ENCODE measurements at places on chromosomes 2 and 18. TPM values are rescaled to one million over a fixed set of nuclear protein-coding genes. Genes with fewer than 3 reads are reported as not detected.

DNA sequence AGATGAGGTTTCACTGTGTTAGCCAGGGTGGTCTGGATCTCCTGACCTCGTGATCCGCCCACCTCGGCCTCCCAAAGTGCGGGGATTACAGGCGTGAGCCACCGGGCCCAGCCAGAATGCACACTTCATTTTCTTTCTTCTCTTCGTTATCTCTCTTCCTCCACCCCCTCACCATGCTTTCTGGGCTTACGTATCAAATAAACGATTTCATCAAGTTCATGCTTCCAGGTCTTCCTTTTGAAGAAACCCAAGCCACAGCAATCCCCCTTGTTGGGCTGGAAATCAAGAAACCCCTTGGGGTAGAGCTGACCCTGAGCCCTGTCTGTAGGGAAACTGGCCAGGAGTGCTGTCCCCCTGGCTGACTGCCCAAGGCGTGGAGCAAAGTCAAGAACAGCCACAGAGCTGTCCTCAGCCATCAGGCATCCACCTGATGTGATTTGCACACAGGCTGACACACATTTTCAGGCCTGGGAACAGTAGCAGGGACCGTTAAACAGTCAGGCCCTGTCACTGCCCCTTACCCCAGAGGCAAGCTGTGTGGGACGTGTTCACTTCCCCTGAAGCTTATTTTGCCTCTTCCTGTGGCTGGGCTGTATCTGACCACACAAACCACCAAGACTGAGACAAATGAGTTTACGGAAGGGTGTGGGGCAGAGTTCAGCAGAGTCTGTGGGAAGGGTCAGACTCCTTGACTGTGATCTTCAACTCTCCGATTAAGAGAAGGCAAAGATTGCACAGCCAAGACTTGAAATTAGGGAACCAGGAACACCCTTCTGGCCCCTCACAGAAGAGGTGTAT is 15.1 kb upstream of the NMUR1 start:
- DNase-seq, result no peak

The GAREM2 gene
- total RNA-seq, result 1.9 TPM

- DNase-seq, result no peak
These were observed 1169.6 kb upstream of the CRIM1 start for GRCh38 chr2:35185861-35186412.

DNA sequence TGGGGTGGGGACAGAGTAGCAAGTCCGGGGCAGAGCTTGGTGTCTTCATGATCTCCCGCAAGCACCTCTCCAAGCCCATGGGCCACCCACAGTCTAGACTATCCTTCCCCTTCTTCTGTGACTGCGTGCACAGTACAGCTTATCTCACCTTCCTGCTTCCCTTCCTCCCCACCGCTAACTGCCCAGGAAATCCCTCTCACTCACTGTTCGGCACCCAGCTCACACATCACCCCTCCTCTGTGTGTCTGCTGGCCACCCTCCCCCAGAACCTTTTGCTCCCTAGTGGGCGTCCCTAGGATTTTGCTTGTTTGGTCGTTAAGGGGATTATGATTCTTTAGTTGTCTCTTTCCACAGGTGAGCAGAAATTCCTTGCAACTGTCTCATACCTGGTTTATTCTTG is 31.5 kb upstream of the SMAD7 start:
- DNase-seq, result no peak

DNA sequence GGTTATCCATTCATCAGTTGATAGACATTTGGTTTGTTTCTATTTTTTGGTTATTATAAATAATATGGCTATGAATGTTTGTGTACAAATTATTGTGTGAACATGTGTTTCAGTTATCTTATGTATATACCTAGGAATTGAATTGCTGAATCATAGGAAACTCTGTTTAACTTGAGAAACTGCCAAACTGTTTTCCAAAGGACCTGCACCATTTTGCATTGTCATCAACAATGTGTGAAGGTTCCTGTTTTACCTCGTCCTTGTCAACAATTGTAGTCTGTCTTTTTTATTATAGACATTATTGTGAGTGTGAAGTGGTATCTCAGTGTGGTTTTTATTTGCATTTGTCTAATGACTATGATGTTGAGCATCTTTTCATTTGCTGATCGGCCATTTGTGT is 17.1 kb downstream of the PDK1 start:
- no peak for DNase-seq

DNA sequence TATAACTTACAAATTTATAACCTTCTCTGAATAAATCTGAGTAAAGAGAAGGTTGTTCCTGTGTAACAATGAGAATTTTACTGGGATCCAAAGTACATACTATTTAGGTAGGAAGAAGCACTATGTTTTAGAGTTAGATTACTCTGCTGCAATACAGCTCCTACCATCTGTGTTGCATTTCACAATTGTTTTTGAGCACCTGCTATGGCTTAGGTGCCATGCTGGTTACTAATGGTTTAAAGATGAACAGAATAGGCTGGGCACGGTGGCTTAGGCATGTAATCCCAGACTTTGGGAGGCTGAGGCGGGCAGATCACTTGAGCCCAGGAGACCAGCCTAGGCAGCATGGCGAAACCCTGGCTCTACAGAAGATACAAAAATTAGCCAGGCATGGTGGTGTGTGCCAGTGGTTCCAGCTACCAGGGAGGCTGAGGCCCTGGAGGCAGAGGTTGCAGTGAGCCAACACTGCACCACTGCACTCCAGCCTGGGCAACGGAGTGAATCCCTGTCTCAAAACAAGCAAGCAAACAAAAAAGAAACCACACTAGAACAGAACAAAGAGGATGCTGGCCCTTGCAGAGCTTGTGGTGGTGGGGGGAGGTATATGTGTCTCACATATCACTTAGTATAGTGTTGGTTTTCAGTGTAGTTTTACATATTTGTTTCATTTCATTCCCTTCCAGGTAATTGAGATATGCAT is 56.7 kb downstream of the SPTBN1 start:
- DNase-seq, result no peak

GRCh38 chr18:37675699-37676098 is 110.1 kb upstream of the CELF4 start:
- DNase-seq, result no peak

DNA sequence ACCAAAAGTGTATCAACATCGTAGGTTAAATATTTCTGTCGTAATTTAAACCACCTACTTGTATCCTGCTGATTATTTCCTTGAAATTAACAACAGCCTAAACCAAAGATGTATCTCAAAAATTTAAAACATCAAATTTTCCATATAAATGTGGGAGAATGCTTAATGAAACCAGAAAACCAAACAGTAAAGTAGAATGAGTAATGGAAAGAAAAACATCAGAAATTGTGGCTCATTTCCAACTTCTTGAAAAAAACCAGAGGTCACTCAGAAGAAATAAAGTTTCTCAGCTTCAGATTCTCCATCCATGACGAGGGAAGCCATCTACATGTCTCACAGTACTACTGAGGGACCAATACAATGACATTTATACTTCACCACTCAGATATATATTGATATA is 296.5 kb downstream of the NOL4 start:
- DNase-seq, result peak; percentile 6

The GPD2 gene
- total RNA-seq, result 30.6 TPM

DNA sequence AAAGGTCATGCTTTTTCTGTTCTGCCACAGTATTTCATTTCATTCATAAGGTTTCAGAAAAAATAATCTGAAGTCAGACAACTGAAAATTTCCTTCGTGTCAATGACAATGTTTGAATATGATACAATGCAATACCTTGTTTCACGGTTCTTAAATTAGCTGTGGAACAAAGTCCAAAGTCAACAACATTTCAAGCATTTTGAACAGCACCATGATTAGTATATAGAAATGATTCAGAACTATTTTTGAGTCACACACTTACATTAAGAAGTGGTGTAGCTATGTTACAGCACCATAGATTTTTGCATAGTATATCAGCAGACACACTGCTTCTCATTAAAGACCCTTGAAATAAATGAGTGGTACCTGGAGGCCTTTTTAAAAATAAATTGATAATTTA is 178.3 kb upstream of the DSEL start:
- no peak for DNase-seq

DNA sequence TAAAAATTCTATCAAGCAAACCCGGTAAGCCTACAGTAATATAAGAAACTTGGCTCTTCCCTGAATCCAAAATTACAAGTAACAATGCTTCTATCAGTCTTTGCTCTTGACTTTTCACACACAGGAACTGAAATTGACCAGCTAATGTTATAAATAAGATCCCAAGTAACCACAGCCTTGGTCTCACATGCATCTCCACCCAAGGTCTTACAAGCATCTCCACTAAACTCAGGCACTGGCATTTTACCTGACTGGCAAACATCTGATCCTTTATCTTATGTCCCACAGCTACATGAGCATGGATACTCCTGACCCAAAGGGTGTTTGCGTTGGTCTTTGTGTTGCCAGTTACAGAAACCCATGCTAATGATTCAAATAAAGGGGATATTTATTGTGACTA is 302.3 kb upstream of the EPHA4 start:
- no peak for DNase-seq

GRCh38 chr2:1649103-1650084 is 94.9 kb downstream of the PXDN start:
- no peak for DNase-seq

GRCh38 chr2:10097352-10098148 is 17.3 kb upstream of the CYS1 start:
- no peak for DNase-seq

All from epithelial cell of proximal tubule (primary cell).